ENCODE measurements at places on chromosomes 16 and 17.

- no peak for DNase-seq
Measured at GRCh38 chr16:31072540-31073141, 1.4 kb downstream of the ZNF668 start.

DNA sequence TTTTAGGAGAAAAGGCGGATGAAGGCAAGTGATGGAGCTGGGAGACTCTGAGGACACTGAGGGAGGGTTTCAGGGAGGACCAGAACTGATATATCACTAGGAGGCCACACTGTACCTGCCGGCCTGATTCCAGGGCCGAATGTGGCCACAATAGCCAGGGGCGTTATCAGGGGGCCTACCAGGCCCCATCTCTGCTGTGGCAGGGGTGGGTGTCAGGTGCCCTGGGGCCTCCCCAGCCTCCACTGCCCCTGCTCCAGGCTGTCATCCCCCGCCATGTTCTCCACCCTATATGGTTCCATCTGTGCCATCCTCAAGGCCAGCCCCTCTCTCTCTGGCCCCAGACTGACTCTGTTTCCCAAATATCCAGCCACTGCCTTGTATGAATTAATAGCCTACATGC lies 246.5 kb downstream of the GSG1L start:
- no peak for DNase-seq

GRCh38 chr16:67055712-67056487 lies 27.0 kb downstream of the CBFB start:
- no peak for DNase-seq

DNA sequence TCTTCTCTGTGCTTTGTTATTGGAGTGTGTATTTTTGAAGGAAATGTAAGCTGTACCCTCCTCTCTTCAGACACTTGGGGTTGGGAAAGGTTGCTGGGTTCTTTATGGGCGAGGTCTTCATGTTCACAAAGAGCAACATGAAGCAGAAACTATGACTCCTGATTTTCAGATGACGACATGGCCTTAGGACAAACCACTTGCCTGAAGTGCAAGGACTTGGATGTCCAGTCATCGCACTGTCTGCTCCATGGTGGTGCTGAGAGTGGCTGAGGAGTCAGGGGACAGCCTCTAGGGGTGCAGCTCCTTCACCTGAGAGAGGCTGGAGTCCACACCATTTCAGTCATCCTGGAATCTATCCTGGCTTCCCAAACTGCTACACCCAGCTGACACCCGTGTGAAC lies 183.9 kb upstream of the CDH5 start:
- no peak for DNase-seq

- DNase-seq = no peak
Measured at GRCh38 chr17:78113804-78114785, 14.5 kb downstream of the TMC6 start.

GRCh38 chr16:73016488-73016830 lies 31.5 kb downstream of the ZFHX3 start:
- DNase-seq = no peak

DNA sequence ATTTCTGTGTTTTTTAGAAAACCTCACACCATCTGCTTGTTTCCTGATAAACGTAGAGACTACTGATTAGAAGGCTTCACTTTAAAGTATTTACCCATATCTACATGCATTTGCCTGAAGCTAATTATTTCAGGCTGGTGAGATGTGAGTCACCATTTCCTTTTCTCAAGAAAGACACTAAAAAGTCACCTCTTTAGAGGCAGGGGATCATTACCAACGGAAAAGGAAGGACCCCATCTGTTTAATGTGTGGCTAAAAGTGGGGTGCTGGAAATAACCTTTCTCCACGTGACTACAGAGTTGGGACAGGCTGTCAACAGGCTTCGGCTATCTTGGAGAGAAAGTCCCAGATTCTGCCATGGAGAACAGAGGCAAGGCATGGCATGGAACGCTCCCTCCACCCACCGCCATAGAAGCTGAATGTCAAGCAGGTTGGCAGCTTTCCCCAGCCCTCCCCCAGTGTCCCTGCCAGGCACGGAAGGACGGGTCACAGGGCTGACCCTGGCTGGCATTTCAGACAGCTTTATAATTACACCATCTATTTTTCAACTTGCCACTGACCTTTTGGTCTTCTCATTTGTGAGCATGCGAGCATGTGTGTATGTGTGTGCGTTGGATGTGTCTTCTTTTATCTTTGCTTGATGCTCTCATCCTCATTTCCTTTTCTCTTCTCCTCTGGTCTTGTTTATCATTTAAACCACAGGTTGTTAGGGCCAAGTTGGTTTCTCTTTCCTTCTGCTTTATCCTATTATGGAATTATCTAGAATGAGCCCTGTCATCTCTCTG lies 157.0 kb downstream of the CPPED1 start:
- no peak for DNase-seq

GRCh38 chr17:64777415-64778239 lies 115.5 kb upstream of the SMURF2 start:
- no peak for DNase-seq
